ENCODE measurements at places on chromosomes 6 and 20. TPM values are rescaled to one million over a fixed set of nuclear protein-coding genes. Genes with fewer than 3 reads are reported as not detected.

Gene GFRA4
- not detected for total RNA-seq

Gene WFDC5
- total RNA-seq: not detected

Gene SLC24A3
- total RNA-seq: 0.77 TPM

Gene GINS1
- total RNA-seq: 29.3 TPM

Gene CD83
- total RNA-seq: 3.1 TPM

Gene COQ3
- 2.8 TPM for total RNA-seq

Gene COX4I2
- not detected for total RNA-seq

Gene RAET1G
- total RNA-seq: not detected

Gene HLA-DMA
- total RNA-seq: 6.2 TPM
